ENCODE measurements at places on chromosomes 6 and 20. TPM values are rescaled to one million over a fixed set of nuclear protein-coding genes. Genes with fewer than 3 reads are reported as not detected.

GRCh38 chr6:55777469-55777868 is 97.9 kb downstream of the BMP5 start:
- no peak overlapping the region for H3K4me3 ChIP-seq
- H3K36me3 ChIP-seq: no peaks in the 10 kb centered on the region
- H3K4me1 ChIP-seq: no peaks in the 10 kb centered on the region
- H3K27me3 ChIP-seq: no peaks in the 10 kb centered on the region
- no peak for DNase-seq

- no peak for DNase-seq
- no peak overlapping the region for H3K27ac ChIP-seq
Measured at GRCh38 chr6:119676230-119676629, 326.7 kb upstream of the MAN1A1 start.

- no peak for DNase-seq
- no peaks in the 10 kb centered on the region for H3K27me3 ChIP-seq
- H3K4me3 ChIP-seq: no peak overlapping the region
- no peak overlapping the region for H3K27ac ChIP-seq
- no peaks in the 10 kb centered on the region for H3K36me3 ChIP-seq
Measured at GRCh38 chr6:105678516-105678915, 275.6 kb upstream of the PREP start.

DNA sequence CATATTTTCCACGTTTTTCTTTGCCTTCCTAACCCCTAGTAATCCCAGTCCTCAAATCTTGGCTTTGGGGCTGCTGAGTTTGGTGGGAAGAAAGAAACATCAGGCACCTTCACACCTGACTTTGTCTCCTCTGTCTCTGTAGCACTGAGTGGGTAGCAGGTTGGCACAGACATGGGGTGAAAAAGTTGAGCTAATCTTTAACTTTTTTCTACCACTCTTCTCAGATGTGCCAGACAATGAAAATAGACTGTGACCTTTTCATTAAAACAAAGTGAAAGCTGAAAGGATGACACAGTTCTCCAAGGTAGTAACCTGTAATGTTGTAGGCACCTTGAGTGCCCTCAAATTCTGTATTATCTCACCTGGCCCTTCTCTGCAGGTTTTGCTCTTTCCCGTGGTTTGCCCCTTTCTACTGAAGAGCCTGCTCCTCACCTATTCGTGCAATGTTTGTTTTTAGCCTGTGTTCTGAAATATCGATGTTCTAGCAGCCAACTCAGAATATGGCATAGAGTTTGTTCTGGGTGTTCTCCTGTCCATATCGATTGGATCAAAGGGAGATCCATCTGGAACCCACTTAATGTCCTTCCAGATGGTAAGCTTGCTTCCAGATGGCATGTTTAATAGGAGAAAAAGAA is 57.8 kb upstream of the ATXN1 start:
- no peaks in the 10 kb centered on the region for H3K27me3 ChIP-seq
- H3K27ac ChIP-seq: no peak overlapping the region
- H3K4me1 ChIP-seq: no peaks in the 10 kb centered on the region
- DNase-seq: no peak
- no peaks in the 10 kb centered on the region for H3K36me3 ChIP-seq

DNA sequence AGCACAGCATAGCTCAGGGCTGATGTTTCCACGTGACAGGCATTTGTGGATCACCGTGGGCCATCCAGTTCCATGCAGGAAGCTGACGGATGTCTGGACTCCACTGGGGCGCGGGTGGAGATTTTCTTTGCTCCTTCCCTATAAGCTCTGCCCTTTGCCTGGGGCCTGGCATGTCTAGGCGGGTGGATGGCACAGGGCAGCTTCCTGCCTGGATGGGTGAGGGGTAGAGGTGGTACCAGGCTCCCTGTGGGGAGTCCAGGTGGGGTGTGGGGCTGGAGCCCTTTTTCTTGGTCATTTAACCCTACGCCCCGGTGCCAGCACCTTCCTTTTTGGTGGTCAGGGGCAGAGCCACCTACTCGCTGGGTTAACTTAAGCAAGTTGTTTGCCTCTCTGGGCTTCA is 10.4 kb downstream of the FAM110A start:
- H3K36me3 ChIP-seq: no peaks in the 10 kb centered on the region
- no peak overlapping the region for H3K4me3 ChIP-seq
- no peaks in the 10 kb centered on the region for H3K27me3 ChIP-seq
- no peak overlapping the region for H3K27ac ChIP-seq
- DNase-seq: no peak

GRCh38 chr6:100456141-100456907 is 8.4 kb downstream of the SIM1 start:
- no peak overlapping the region for H3K4me3 ChIP-seq
- DNase-seq: no peak
- H3K36me3 ChIP-seq: no peaks in the 10 kb centered on the region

- H3K4me1 ChIP-seq: no peaks in the 10 kb centered on the region
- H3K27me3 ChIP-seq: no peaks in the 10 kb centered on the region
- no peaks in the 10 kb centered on the region for H3K36me3 ChIP-seq
Measured at GRCh38 chr20:55160037-55160436, 684.6 kb downstream of the DOK5 start.

GRCh38 chr6:14925025-14925698 is 320.7 kb upstream of the JARID2 start:
- no peaks in the 10 kb centered on the region for H3K27me3 ChIP-seq
- no peaks in the 10 kb centered on the region for H3K36me3 ChIP-seq
- H3K4me1 ChIP-seq: peaks cover 6% of the 10 kb centered on the region
- no peak for DNase-seq
- H3K27ac ChIP-seq: no peak overlapping the region
- H3K4me3 ChIP-seq: no peak overlapping the region

GRCh38 chr6:75150685-75151412 is 55.0 kb downstream of the COL12A1 start:
- H3K4me1 ChIP-seq: peaks cover 5% of the 10 kb centered on the region
- DNase-seq: no peak
- no peaks in the 10 kb centered on the region for H3K27me3 ChIP-seq
- H3K36me3 ChIP-seq: no peaks in the 10 kb centered on the region
- no peak overlapping the region for H3K4me3 ChIP-seq
- no peak overlapping the region for H3K27ac ChIP-seq

The GJA10 gene
- total RNA-seq: not detected

The WFDC10B gene
- total RNA-seq: not detected
